ENCODE measurements at places on chromosomes 6 and 20. TPM values are rescaled to one million over a fixed set of nuclear protein-coding genes. Genes with fewer than 3 reads are reported as not detected.

Gene MCM8
- total RNA-seq, result 4.7 TPM

Gene PSMB9
- 14.4 TPM for total RNA-seq

Gene ZC2HC1B
- total RNA-seq, result not detected

Gene SSTR4
- 0.95 TPM for total RNA-seq

Gene HLA-DQA1
- 6.0 TPM for total RNA-seq

Gene SLC24A3
- 9.1 TPM for total RNA-seq

Gene CAP2
- total RNA-seq, result 112 TPM

DNA sequence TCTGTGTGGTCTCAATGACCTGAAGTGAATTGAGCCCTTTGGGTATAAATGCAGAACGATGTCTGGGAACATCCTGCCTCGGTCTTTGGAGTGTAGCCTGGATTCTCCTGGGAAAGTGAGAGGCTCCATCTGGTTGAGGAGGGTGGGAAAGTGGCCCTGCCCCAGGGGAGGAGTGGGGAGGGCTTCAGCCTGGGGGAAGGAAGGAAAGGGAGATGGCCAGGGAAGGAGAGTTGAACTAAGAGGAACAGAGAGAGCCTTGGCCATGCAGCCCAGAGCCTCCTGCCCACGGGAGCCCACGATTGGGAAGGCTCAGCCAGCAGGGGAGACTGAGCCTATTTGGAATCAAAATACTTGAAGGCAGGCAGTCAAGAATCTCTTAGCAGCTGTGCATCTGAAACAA, 2.3 kb upstream of the EPB41L1 start:
- DNase-seq, result no peak

DNA sequence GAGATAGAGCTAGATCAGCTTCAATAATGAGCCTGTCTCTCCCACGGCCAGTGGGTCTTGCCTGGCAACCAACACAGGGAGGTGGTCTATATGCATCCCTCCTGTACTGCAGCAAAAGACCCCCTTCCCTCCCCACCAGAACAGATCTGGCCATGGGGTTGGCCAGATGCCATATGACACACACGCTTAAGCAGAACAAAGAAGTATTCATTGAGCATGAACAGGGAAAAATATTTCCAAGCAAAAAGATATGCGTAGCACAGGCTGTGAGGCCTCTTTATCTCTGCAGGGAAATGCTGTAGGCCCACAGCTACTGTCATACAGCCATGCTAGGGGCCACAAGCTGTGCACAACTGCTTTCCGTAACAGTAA, 73.4 kb upstream of the NRSN1 start:
- DNase-seq, result no peak

DNA sequence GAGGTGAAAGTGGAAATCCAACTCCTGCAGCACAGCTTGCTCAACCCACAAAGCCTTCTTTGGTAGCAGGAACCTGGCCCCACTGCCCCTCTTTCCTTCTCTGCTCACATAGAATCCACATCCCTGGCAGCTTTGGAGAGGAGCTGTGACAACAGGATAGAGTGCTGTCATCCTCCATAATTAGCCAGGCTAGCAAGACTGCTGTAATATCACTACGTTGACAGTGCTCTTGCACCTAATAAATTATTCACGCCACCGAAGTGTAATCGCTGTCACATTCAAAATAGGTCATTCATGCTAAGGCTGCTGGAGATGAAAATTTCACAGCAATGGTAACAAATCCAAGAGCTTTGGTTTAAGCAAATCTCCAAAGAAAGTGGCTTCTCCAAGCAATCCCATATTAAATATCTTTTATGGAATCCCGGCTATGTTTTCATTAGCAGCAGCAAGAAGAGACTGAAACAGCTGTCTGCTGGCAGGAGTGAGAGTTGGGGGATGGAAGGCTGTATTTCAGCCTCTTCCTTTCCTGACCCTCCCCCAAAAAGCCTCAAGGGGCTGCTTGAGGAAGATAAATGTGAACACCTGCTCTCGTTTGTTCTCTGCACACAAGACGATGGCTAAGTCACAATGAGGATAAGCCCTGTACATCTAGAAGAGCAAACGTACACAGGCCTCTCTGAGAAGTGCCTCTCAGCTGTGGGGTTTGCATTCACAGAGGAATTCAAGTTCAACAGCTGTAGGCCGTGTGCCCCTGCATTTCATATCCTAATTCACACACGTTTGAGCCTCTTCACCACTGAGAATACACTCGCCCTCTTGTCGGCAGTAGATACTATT, 16.5 kb downstream of the RIPOR2 start:
- no peak for DNase-seq

GRCh38 chr6:145233955-145234354, 501.4 kb downstream of the EPM2A start:
- DNase-seq, result no peak

DNA sequence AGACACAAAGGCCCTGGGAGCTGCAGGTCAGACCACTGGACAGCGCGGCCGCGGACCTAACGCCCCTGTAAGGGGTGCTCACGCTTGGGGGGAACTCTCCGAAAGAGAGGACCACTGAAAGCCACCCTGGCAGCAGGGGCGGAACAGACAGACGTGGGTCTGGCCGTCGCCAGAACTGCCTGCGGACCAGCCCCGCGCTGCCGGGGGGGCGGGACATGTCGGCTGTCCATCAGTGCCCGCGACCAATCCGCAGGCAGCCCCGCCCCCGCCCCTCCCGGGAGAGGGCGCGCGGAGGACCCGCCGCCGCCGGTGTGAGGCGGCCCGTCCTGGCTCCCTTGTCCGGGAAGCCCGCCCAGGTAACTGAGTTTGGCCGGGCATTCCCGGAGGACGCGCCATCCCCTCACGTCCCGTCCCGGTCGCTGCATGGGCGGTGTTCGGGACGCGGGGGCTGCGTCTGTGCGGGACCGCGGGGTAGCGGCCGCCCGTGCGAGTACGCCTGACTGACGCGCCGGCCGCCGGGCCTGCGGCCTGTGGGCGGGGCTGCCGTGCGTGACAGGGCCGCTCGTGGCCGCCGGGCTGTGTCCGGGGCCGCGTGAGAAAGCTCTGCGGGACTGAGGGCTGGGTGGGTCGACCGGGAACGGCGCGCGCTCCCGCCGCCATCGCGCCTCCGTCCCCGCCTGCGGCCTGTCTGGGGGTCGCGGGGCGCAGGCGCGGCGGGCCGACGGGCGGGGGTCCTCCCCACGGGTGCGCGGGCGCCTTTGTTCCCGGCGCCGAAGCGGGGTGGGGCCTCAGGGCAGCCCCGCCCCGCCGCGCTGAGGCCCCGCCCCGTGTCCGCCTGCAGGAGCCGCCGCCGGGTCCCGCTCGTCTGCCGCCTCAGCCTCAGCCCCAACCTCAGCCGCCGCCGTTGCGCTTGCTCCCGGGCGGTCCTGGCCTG, at the start of gene PLCG1:
TSS of gene PLCG1 (plus strand) at position 864 of the 934 bp plus-strand sequence. CDS start 99 bp downstream, outside the sequence.
- DNase-seq, result peak; percentile 88

DNA sequence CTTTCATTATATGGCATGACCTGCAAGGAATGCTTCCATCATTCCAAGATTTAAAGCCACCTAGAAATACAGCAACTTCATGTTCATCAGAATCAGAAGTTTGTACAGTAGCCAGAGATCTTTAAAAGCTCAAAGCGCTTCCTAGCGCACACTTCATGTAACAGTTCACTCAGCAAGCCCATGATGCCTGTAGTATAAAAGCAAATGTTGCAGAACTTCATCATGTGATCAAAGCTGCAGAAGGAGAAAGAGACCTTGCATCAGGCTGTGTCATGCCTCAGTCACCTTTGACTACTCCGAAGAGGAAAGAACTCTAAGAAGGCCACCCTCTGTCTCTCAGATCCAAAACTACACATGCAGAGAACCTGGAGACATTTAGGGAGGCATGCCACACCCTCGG, 78.5 kb downstream of the AGPAT4 start:
- DNase-seq, result no peak

DNA sequence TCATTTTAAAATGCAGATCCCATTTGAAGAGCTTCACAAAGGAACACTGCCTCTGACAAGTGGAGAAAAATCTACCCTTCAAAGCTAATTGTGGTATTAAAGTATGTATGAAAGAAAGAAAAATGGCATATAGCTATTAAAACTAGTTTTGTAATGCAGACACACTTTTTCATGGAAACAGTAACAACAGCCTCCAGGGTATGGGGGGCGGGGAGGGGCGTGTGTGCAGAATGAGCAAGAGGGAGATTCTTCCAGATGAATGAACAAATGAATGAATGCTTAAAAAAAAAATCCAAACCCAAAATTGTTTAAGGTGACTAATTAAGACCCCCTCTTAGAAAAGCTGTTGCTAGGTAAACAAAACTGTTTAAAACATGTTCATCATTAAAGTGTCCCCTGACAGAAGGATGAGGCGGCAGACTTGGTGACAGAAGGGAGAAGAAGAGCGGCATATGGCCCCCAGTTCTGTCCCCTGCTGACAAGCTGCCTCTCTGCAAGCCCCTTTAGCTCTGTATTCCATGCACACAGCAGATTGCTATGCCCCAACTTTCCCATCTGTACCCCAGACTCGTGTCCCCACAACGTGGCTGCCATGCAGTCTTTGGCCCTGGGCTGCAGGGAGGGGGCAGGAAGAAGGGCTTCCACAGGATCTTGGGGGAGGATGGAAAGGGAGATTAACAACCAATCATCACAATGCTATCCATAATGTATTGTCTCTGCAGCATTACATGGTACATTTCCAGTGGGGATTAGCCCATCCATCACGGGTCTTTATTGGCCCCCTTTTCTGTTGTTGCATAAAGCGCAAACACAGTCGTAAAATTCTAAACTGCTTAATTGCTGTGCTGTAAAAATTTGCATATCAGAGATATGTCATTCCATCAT, 108.4 kb upstream of the OLIG3 start:
- DNase-seq, result no peak

GRCh38 chr20:52054123-52054522, 137.5 kb downstream of the ZFP64 start:
- DNase-seq, result no peak

GRCh38 chr6:1913577-1913976, 303.9 kb downstream of the FOXC1 start:
- DNase-seq, result no peak

GRCh38 chr6:38498805-38499445, 140.8 kb downstream of the BTBD9 start:
- DNase-seq, result peak; percentile 42

GRCh38 chr6:53189554-53189953, 40.9 kb upstream of the GCM1 start:
- no peak for DNase-seq

DNA sequence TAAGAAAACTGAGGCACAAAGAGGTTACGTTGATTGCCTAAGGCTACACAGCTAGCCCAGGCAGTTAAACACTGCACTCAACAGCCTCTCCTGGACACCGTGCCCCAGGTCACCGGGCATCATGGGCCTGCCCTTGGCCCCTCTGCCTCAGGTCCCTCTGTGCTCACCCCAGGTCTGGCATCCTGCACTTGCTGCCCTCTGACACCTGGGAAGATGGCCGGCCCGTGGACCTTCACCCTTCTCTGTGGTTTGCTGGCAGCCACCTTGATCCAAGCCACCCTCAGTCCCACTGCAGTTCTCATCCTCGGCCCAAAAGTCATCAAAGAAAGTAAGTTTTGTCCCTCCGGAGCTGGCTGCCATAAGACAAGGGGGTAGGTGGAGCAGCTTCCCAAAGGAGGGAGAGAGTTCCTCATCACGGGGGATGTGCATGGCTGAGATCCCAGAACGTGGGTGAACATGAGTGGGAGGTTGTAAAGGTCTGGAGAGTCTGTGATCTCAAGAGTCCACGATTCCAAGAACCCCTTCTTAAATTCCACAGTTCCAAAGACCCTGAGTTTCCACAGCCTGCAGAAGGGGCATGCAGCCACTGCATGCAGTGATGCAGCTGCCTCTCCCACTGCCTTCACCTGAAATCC, 3.0 kb downstream of the BPIFB1 start:
- DNase-seq, result no peak

DNA sequence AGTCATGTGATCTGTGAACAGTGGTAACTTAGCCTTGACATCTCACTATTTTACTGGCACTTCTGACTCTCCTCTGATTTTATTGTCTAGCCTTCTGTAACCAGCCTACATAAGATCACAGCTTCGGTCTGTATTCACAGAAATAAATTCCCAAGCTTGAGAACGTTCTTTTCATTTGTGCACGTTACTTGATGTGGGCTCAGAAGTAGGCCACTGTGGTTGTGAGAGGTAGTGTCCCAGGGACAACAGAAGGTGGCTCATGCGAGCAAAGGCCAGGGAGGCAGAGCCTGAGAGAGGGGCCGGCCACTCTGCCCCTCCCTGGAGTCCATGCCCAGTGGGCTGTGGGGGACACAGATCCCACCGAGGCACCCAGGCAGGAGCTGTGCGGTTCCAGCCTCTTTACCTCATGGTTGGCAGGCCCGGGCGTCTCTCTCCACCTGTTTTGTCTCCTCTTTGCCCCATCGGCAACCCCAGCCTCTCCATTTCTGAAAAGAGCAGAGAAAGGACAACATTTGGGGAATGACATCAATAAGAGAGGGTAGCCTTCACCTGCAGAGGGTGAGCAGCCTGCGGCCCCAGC, 207.5 kb upstream of the CST7 start:
- no peak for DNase-seq

DNA sequence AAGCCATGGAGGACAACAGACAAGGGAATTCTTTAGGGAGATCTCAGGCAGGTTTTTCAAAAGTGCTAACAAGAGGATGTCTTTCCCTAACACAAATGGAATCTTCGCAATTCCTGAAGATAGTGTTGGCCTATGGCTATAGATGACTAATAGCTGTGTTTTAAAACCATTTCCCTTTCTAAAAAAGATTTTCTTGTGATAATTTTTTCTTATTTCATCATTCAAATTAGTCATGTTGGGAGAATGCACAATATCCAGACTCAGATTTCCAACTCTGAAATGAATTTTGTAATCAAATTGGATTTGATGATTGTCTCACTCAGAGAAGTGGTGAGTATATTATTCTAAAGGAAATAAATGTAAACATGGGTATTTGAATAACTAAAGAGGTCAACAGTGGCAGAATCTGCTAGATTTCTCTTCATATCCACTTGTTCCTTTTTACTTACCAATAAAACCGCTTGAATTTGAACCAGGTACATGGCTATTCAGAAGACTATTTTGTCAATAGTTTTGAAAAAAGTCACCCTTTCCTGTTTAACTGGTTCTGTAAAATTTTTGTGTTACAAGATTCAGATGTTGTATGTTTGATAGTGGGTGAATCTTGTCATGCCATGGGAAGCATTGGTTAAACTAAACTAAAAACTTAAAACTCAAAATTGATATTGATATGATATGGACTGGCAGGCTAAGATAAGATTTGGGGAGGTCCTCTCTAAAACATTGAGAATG, 1223.7 kb upstream of the EYS start:
- no peak for DNase-seq

DNA sequence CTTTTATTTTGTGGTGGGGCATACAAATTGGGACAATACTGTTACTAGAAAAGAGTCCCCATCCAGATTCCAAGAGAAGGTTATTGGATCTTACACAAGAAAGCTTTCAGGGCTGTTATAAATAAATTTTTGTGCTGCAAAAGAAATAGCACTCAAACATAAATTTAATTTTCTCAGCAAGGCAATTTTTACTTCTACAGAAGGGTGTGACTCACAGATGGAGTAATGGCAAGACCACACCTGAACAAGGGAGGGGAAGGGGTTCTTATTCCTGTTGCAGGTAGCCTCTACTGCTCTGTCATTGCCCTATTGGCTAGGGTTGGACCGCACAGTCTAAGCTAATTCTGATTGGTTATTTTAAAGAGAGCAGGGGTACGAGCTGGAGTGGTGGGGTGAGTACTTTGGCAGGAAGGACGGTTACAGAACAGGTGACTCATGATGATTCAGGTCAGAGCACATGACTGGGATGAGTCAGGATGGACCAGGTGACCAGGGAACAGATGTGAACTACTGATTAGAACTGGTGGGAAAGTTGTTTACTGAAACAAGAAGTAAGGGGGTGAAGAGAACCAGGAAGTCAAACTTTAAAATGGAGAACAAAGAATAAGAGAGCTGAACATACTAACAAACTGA, 41.1 kb downstream of the CNR1 start:
- no peak for DNase-seq

Data from dorsolateral prefrontal cortex (tissue), 122 donors.